ENCODE measurements at places on chromosomes 13 and 19.

DNA sequence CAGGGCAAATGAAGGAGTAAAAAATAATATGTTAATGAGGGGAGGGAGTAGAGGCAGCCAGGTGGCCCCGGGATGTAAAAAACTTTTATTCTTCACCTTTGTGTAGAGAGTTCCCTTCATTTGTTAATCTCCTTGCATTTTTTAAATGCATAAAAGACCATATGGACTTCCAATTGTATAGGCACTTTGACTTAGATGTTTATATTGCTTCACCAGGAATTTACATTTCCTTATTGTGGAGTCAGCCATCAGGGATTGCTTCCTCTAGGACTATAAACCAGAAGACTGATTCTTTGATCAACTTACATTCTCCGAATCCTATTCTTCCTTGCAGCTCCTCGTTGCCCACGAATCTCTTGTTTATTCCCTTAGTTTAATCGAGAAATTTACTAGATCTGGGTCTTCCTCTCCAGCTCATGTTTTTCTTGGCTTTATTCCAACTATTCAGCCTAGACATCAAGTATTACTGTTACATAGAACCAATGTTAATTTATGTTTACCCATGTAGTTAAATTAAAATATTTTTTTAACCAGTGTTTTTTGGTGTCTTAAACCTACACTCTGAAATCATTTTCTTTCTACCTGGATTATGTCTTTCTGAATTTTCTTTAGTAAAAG lies 1187.0 kb upstream of the SLC10A2 start:
- no peak for DNase-seq

DNA sequence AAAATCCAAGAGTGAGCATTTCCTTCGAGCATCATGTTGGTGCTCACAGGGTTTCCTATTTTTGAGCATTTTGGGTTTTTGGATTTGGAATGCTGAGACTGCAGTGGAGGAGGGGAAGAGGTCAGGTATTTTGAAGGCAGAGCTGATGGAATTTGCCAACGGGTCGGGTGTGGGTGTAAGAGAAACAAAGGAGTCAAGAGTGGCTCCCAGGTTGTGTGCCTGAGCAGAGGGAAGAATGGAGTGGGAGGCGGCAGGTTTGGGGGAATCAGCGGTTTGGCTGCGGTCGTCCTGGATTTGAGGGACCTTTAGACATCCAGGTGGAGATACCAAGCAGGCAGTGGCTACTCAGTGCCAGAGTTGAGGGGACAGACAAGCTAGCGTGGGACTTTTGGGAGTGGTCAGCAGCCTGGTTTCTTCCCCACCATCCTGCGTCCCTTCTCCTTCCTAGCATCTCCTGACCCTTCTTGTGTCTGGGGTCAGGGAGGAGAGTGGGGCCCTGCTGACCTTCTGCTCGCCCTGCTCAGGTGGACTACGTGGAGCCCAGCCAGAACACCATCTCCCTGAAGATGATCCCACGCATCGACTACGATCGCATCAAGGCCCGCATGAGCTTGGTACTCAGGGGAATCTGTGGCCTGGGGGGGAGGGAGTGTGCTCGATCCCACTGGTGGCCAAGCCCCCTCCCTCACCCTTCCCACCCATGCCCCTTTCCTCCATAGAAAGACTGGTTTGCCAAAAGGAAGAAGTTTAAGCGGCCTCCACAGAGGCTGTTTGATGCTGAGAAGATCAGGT lies 14.5 kb upstream of the TIMM50 start:
- no peak for DNase-seq

- no peak for DNase-seq
Measured at GRCh38 chr13:21688056-21688455, 17.2 kb downstream of the FGF9 start.

GRCh38 chr19:41427647-41428480 lies 690 bp upstream of the B3GNT8 start:
- DNase-seq: no peak

- DNase-seq: no peak
Measured at GRCh38 chr13:102814793-102815192, 15.9 kb downstream of the BIVM start.

DNA sequence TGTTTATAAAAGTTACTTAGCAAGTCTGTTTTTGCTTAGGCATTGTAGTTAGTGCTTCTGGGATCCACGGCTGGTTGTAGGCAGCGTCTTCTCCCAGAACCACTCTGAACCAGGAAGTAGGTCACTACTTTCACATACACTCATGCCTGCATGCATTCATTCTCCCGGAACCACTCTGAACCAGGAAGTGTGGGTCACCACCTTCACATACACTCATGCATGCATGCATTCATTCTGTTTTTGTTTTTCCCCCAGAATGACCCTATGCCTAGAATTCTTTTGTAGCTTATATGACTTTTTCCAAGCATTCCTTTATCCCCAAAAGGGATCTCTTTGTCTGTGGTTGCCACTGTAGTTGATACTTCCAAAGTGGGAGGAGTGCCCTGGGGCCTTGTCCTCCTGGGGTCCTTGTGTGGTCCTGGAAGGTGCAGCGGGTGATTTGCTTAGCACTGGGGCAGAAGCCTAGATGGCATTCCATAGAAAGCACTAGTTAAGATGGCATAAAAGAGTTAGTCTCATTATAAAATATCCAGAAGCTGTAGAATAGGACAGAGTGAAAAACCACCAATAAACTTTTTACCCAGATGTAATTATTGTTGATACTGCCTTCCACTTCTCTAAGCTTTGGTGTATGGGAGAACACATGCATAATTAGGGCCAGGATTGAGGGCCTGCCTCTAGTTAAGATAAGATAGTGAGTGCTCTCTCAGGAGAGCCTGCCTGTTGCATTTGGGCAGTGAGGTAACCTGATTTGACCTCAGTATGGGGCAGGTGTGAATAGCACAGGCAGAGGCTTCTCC lies 68.6 kb upstream of the TEX29 start:
- DNase-seq: no peak

GRCh38 chr19:14616407-14616806 lies 33.5 kb downstream of the CLEC17A start:
- no peak for DNase-seq

DNA sequence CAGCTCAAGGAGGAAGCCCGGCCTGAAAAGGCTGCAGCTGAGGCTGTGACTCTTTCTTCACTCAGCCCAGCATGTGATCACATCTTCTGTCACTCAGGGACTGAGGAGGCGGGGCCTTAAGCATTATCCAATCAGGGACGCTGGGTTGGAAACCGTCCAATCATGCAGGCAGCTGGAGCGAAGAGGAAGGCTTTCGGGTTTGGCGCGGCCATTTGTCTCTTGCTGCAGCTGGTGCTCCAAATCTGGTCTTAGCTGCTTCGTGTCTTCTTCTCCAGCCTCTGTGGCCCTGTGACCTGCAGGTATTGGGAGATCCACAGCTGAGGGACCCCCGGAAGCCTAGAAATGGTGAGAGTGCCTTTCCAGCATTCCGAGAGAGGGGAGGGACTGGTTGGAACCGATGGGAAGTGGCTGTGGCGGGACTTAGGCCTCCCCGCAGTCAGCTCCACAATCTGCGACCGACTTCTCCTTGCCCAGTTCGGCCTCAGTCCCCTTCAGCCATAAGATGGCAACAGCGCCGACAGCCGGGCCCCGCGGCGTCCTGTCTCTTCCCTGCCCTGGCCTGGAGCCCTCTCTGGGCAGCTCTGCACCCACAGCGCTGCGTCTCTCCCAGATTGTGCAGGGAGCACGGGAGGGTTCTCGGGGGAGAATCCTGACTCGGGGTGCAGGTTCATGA lies at the start of gene ZNF90:
Gene ZNF90, plus strand, starts transcription at position 210 of the 673 bp plus-strand sequence. Its CDS starts 133 bp downstream, at position 343.
- DNase-seq: peak; percentile 78

GRCh38 chr19:5927441-5927821 lies 13.4 kb downstream of the CAPS start:
- DNase-seq: peak; percentile 55

GRCh38 chr13:60689571-60689970 lies 292.6 kb downstream of the TDRD3 start:
- no peak for DNase-seq

DNA sequence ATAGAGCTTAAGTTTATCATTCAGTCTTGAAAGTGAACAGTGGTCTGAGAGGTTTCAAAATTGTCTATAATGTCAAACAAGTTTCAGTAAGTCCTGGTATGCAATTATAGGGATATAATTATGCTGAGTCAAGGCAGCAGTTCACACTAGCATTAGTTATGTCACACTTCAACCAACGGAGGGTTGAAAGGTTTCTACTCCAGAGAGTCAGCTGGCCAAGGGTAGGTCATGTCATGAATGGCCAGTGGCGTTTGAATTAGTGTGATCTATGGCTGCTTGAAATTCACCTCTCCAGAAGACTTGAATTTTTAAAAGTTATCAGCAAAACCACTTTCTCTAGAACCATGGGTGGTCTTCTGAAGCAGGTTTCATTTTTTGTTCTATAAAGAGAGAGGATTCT lies 108.6 kb downstream of the TNFRSF19 start:
- no peak for DNase-seq

DNA sequence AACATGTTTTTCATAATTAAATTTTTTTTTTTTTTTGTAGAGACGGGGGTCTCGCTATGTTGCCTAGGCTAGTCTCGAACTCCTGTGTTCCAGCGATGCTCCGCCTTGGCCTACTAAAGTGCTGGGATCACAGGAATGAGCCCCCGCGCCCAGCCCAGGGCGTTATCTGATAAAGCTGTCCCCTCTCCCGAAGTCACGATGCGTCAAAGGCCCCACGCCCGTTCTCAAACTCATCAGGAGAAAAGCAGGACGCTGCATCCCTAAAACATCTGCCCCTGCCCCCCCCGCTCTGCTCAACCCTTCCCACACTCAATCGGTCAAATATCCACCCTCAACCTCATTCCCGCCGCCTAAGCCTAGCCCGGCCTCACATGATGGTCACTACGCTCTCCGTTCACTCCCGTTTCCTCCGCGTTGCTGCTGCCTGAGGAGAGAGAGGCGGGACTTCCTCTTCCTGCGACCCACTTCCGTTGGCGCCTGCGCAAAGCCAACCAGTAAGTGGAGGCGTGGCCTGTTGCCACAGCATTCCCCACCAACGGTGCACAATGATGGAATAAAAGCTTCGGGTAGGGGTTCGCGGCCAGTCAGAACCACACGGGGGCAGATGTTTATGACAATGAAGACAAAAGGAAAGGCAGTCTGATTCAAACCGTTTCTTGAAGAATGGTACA lies at the start of gene SNRPD2:
Gene SNRPD2, minus strand, starts transcription at position 438 of the 671 bp plus-strand sequence. Its CDS starts 65 bp downstream, at position 373.
- peak; percentile 91 for DNase-seq

- peak; percentile 83 for DNase-seq
Measured at GRCh38 chr19:18437491-18438330, at the start of gene ISYNA1. Gene ISYNA1 (minus strand): TSS chr19:18438133. CDS start chr19:18437979, 154 bp downstream.

GRCh38 chr13:98781045-98781444 lies 28.6 kb upstream of the SLC15A1 start:
- DNase-seq: no peak

GRCh38 chr13:35669321-35669720 lies 192.8 kb upstream of the MAB21L1 start:
- DNase-seq: no peak

GRCh38 chr13:99496184-99497142 lies 4.8 kb upstream of the TM9SF2 start:
- no peak for DNase-seq

GRCh38 chr13:76864259-76864658 lies 21.9 kb downstream of the KCTD12 start:
- DNase-seq: no peak

DNA sequence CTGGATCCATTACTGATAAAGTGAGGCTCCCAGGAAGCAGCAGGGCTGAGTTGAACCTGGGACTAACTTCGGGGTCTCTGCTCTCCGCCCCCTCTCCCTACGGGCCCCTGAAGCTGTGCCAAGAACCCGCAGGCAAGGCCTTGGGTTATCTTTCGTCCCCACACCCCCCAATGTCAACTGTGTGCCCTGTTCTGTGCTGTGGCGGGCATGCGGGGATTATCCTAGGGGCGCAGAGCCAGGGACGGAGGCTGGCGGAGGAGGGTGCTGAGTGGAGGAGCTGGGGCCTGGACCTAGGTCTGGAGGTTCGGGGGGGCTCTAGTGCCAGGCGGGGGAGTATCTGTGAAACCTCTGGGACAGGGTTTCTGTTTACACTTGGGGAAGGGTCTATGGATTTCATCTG lies 26.4 kb downstream of the RFX1 start:
- DNase-seq: no peak

DNA sequence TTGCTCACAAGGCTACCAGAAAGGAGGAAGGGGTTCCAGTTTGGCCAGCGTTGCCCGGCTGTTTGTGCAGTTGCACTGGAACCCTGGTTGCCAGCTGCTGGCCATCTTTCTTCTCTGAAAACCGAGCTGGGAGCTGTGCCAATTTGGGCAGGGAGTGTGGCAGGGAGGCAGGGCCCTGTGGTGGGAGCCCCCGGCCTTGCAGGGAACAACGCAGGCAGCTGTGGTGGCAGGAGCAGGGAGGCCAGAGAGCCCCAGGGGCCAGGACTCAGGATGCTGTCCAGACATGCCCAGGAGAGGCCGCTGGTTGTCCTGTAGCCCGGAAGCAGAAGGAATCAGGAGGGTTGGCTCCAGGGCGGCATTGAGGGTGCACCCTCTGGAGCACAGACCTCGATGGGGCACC lies 4.8 kb downstream of the KMT5C start:
- DNase-seq: no peak

- DNase-seq: peak; percentile 75
Measured at GRCh38 chr19:7916103-7916954, 1.7 kb downstream of the TGFBR3L start.

GRCh38 chr13:92224052-92224821 lies 825.8 kb downstream of the GPC5 start:
- DNase-seq: no peak

- no peak for DNase-seq
Measured at GRCh38 chr13:111174377-111175114, 59.4 kb downstream of the ARHGEF7 start.

- no peak for DNase-seq
Measured at GRCh38 chr13:108352599-108352998, 83.1 kb downstream of the TNFSF13B start.

DNA sequence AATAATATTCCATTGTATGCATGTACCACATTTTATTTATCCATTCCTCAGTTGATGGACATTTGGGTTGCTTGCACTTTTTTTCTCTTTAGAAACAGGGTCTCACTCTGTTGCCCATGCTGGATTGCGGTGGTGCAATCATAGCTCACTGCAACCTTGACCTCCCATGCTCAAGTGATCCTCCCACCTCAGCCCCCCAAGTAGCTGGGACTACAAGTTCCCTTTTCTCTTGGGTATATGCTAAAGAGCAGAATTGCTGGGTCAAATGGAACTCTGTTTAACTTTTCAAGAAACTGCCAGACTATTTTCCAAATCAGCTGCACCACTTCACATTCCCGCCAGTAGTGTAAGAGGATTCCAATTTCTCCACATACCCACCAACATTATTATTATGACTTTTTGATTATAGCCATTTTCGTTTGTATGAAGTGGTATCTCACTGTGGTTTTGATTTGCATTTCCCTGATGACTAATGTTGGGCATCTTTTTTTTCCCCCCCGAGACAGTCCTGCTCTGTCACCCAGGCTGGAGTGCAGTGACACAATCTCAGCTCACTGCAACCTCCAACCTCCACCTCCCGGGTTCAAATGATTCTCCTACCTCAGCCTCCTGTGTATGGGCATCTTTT lies 7.6 kb upstream of the IPO5 start:
- no peak for DNase-seq

All from GM13977 (cell line).